NCI-H526 treated with DMSO at 0.1 percent for 48 hours (cell line): ENCODE measurements at places on chromosomes 11 and 22.

- DNase-seq: no peak
Measured at GRCh38 chr11:107752949-107753822, 41.3 kb upstream of the SLN start.

DNA sequence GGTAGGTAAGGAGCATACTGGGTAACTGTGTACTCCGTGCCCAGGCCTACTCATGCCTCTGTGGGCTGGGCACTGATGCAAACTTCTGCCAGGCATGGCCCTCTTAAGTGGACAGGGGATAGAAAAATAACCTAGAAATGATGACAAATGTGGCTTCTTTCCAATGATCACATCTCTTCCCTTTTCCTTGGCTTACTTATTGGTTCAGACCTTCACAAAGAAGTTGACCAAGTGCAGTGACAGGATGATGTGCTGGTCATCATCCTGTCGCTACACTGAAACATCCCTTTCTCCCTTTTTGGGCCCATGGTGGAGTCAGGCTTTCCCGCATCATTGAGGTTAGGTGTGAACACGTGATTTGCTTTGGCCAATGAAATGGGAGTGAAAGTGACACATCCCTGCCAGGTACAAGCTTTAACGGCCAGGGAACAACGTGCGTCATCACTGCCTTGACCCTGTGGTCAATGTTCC is 31.8 kb upstream of the APOBEC3A start:
- DNase-seq: no peak

DNA sequence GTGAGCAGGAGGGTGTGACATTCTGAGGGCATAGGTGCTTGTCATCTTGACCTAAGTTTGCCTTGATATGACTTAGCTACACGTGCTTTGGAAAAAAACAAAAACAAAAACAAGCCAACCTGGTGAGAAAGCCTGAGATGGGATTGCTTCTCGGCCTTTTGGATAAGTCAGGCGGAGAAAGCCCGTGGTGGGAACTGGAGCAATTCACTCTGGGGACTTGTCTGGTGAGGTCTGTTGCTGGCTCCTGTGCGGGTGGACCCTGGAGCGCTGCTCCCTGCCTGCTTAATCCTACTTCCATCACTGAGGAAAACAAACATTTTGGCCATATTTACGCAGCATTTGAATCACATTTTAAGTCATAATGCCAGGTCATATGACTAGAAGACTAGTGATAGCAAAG is 100.3 kb downstream of the SNX19 start:
- no peak for DNase-seq

DNA sequence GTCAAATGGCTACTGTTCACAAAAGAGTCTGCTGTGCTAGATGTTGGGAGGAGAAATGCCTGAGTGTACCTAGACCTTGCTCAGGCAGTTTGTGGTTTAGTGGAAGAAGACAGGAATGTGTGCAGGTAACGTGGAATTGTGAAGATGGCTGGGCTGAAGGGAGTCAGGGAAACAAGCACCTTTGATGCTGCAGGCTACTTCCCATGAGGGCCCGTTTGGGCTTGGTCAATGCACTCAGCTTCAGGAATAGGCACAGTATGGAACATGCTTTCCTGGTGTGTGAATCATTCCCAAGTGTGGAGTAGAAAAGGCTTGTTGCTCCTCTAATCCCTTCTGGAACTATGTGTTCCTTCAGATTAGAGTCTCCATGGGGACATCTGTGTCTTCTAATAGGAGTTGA is 318.3 kb upstream of the MTNR1B start:
- no peak for DNase-seq

DNA sequence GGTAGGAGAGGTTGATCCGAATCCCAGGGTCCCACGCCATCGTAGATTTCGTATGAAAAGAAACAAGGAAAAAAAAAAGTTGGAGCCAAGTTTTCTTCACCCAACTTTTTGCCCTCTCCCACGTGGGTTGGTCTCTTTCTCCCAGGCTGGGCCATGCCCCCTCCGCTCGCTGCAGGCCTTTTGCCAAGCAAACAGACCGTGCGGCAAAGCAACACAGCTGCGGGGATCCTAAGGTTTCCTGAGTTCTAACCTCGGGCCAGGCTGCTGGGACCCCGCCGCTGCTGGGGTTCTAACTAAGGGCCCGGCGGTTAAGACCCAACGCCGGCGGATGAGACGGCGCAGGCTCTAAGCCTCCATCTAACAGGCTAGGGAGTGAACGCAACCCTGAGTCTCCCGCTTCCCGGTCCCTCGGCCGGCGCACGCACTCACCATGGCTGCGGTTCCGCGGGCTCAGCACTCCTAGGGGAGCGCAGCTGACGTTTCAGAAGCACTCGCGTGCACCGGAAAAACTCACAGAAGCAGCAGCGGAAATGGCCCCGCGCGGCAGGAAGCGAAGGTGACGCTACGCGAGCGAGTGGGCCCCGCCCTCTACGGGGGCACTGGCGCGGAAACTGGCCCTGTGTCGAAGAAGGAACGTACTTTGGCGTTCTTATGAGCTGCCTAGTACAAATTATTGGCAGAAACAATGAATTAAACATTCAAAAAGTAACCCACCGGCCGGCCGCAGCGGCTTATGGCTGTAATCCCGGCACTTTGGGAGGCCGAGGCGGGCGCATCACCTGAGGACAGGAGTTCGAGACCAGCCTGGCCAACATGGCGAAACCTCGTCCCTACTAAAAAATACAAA is at the start of gene SNU13:
SNU13 (minus strand) TSS at position 503 of the 847 bp plus-strand sequence; CDS start at position 432, 71 bp downstream.
- peak; percentile 60 for DNase-seq

DNA sequence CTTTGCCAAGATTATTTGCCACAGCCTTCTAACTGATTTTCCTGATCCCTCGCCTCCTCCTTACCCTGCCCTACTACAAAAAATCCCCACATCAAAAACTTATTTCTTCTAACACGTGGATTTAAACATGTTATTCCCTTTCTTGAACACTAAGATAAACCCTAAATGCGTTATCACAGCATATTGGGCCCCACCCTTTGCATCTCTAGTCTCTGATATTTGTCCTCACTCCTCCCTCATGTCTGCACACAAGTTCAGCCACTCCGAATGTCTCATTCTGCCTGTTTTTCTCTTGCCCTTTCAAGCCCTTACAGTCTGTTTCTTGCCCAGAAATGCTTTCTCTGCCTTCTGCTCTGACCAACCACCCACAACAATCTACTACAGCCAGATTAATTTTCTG is 10.6 kb upstream of the ACER3 start:
- no peak for DNase-seq

DNA sequence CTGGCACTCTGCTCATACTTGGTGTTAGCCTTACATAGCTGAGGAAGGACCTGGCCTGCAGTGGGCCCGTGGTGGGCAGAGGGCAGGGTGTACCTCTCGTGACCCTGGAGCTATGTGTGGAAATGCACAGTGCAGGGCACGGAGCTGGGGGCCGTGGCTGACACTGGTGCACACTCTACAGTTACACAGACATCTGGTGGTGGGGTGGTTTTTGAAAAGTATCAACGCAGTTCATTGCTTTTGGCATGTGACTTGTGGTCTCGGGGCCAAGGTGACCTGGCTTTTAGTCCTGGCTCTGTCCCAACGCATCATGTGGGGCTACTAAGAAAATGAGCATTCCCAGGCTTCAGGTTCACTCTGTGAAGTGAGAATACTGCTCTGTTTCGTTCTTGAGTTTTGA is 553.6 kb downstream of the NTM start:
- DNase-seq: no peak

DNA sequence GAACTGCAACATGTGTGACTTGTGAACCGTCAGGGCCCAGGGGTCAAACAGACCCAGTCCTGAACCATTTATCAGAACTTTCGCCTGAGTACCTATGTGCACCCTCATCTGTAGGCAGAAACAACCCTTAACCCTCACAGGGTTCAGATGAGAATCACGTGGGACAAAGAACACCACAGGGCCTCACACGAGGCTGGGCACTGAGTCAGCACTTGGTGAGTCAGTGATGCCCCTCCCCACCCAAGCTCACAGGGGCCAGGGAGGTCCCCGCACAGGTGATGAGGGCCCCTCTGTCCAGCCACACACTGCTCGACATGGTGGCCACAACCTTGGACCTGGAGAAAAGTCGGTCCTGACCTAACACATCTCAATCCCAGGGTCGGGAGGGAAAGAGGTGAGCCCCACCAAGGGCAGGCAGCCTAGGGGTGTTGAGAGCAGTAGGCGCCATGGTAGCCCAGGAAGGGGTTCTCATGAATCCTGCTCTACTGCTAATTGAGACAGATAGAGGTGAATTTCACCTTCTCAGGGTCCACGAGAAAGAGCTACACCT is 176.4 kb downstream of the SHANK2 start:
- DNase-seq: no peak

GRCh38 chr11:69123593-69124545 is 31.9 kb upstream of the SMIM38 start:
- DNase-seq: no peak

DNA sequence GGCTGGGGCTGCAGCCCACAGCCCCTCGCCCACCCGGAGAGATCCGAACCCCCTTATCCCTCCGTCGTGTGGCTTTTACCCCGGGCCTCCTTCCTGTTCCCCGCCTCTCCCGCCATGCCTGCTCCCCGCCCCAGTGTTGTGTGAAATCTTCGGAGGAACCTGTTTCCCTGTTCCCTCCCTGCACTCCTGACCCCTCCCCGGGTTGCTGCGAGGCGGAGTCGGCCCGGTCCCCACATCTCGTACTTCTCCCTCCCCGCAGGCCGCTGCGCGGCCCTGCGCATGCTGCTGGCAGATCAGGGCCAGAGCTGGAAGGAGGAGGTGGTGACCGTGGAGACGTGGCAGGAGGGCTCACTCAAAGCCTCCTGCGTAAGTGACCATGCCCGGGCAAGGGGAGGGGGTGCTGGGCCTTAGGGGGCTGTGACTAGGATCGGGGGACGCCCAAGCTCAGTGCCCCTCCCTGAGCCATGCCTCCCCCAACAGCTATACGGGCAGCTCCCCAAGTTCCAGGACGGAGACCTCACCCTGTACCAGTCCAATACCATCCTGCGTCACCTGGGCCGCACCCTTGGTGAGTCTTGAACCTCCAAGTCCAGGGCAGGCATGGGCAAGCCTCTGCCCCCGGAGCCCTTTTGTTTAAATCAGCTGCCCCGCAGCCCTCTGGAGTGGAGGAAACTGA is 731 bp downstream of the GSTP1 start:
- DNase-seq: peak; percentile 53

- no peak for DNase-seq
Measured at GRCh38 chr11:105202844-105203548, 63.4 kb upstream of the CARD18 start.

DNA sequence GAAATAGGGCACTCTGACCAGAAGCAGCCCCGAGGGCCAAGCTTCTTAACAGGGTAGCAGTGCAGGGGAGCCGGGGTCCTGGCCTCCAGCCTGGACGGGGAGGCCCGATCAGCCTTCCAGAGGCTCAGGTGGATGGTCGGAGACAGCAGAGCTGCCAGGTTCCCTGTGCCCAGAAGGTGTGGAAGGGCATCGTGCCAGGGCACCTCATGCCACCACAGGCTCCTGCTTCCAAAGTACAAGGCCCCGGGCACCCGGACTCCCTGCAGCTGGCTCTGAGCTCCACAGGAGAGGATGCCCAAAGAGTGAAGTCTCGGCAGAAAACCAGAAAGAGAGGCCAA is 14.3 kb downstream of the EHD1 start:
- no peak for DNase-seq

DNA sequence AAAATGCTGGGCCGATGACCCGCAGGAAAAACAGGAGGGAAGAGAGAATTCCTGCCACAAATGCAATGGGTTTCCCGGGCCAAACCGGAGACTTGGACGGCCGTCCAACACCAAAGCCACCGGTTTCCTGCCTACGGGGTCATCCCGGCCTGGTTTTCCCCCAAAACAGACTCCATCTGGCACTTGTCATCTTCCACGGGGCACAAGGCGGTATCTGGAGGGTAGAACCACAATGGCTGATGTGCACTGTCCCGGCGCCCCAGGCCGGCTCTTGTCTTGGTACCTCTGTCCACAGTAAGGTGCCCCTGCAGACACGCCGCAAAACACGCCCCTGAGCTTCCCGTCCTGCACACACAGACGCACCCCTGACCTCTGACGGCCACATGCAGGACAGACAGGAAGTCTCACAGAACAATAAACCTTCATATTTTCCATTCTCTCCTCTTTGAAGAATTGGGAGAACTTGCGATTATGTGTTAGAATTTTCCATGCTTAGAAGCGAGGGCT is 20.1 kb downstream of the CELSR1 start:
- no peak for DNase-seq

GRCh38 chr11:57144075-57144474 is 37.7 kb upstream of the LRRC55 start:
- DNase-seq: no peak

DNA sequence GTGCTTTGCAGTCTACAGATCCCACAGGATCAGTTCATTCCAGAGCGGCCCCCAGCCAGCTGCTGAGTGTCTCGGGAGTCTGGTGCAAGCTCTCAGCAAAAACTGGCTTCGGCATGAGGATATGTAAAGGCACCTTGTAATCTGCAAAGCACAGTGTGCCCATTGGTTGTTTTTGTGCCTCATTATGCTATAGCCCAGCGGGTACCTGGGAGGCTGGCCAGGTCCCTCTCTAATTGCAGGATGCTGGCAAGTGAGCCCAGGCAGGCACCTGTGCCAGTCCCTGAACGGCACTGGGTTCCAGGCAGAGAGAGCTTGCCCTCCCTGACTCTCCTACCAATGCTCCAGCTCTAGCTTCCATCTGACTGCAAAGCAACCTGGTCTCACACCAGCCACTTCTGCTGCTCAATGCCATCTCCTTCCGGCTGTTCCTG is 128.7 kb downstream of the DSCAML1 start:
- DNase-seq: peak; percentile 95

- peak; percentile 59 for DNase-seq
Measured at GRCh38 chr11:17734418-17734911, at the start of gene KCNC1. Gene KCNC1, plus strand, starts transcription at chr11:17734781. Its CDS starts 1,222 bp downstream, at chr11:17736003.

- DNase-seq: no peak
Measured at GRCh38 chr11:8679006-8679405, 3.5 kb downstream of the TRIM66 start.

DNA sequence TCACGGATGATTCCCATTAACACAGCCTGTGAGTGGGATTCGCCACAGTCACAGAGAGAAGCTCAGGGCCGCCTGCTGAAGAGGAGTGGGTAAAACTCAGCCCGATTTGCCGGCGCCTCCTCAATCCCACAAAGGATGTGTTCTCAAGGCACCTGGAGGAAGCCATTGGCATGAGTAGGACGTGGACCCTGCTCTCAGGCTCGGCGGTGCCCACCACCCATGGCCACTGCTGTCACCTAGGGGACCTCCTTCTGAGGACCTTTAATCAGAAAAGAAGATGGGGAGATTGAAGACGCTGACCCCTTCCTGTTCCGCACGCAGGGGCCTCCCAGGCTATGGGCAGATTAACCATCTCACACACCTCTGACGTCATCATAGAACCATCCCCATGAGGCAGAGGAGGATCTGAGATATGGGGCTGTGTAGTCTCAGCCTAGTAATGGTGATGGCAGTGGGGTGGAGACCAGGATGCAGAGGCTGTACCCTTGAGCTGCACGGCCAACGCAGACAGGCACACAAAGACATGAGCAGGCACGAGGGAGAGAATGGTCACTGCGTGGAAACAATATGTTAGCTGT is 571.8 kb downstream of the BRD1 start:
- DNase-seq: no peak
